ENCODE measurements at places on chromosomes 2 and 18. TPM values are rescaled to one million over a fixed set of nuclear protein-coding genes. Genes with fewer than 3 reads are reported as not detected.

- DNase-seq: no peak
Measured at GRCh38 chr2:127759931-127760330, 51.0 kb downstream of the WDR33 start.

- DNase-seq: peak; percentile 94
Measured at GRCh38 chr2:158214431-158214830, 112.8 kb downstream of the UPP2 start.

The GPR35 gene
- 7.8 TPM for total RNA-seq

DNA sequence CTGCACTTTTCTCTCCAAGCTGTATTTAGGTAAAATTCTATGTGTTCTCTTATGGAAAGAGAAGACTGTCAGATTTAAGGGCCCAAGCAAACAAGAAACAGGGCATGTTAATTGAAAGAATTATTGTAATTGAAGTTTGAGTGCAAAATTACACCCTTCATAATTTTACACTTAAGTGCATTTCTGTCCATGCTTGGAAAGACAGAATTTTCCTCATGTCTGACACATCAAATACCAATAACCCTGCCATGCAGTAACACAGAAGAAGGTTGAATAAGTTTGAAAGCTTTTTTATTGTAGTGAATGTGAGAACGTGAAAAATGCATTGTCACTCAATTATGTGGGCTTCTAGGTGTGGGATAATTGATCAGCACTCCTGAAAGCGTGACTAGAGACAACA lies 52.9 kb upstream of the PARD3B start:
- no peak for DNase-seq

The PLGLB1 gene
- total RNA-seq: 2.4 TPM

The ARHGAP15 gene
- total RNA-seq: 77.3 TPM

GRCh38 chr18:48488388-48488850 lies 50.4 kb upstream of the CTIF start:
- DNase-seq: no peak

- no peak for DNase-seq
Measured at GRCh38 chr18:5625076-5625475, 81.3 kb upstream of the EPB41L3 start.

- DNase-seq: no peak
Measured at GRCh38 chr2:207905546-207905945, 119.8 kb downstream of the PLEKHM3 start.

The ANKRD62 gene
- total RNA-seq: not detected

The INPP5D gene
- 302 TPM for total RNA-seq

GRCh38 chr18:62768558-62768943 lies 53.2 kb downstream of the PHLPP1 start:
- DNase-seq: no peak

GRCh38 chr2:156334496-156335478 lies 2.3 kb upstream of the NR4A2 start:
- peak; percentile 90 for DNase-seq

DNA sequence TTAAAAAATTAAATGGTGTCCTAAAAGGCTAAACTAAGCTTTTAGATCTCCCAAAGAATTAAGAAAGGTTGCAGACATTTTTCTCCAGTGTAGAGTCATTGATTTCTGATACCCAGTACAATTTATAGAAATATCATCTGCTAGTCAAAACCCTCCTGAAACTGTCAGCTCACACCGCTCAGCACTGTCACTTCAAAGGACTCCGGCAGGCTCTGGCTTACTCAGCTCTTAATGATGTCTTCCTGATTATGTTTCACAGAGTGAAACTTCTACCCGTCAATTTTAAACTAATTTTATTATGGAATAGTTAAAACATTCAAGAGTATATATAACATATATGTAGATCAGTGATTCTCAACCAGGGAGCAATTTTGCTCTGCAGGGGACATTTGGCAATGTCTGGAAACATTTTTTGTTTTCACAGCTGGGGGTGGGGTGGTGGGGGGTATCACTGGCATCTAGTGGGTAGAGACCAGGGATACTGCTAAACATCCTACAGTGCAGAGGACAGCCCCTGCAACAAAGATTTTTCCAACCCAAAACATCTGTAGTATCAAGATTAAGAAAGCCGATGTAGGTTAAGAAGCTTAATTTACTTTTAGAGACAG lies 31.6 kb downstream of the CDK15 start:
- DNase-seq: no peak

The ZEB2 gene
- 117 TPM for total RNA-seq

GRCh38 chr18:46627136-46627535 lies 29.9 kb downstream of the LOXHD1 start:
- no peak for DNase-seq

The TEKT4 gene
- not detected for total RNA-seq

The BCL11A gene
- total RNA-seq: 65.4 TPM

The CD28 gene
- total RNA-seq: 0.27 TPM

- DNase-seq: peak; percentile 40
Measured at GRCh38 chr2:27509326-27509725, 12.7 kb downstream of the GCKR start.

- no peak for DNase-seq
Measured at GRCh38 chr2:6883448-6884122, 6.0 kb downstream of the RSAD2 start.

The DUSP2 gene
- 134 TPM for total RNA-seq

DNA sequence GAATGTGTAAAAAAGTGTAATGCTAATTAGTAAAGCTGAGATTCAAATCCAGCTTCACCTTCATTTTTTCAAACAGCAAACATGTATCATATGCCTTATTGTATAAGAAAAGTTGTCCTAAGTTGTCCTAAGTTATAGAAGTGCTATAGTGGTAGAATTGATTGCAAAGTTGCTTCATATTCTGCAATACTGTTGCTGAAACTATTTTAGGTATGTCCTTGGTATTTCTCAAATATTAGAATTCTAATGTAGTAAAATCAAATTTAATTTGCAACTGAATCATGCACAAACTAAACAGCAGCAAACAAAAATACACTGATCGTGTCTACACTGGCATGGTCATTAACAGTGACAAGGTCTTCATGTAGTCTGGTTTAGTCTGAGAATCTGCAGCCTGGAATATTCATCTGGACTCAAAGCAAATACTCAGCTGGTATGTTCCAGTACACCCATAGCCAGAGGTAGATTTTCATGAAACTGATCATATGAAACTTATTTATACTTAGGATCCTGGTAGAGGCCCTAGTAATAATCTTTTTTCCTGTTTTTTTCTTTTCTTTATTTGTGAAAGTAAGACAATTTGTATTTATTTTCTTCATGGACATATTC lies 555.6 kb upstream of the ZEB2 start:
- no peak for DNase-seq

DNA sequence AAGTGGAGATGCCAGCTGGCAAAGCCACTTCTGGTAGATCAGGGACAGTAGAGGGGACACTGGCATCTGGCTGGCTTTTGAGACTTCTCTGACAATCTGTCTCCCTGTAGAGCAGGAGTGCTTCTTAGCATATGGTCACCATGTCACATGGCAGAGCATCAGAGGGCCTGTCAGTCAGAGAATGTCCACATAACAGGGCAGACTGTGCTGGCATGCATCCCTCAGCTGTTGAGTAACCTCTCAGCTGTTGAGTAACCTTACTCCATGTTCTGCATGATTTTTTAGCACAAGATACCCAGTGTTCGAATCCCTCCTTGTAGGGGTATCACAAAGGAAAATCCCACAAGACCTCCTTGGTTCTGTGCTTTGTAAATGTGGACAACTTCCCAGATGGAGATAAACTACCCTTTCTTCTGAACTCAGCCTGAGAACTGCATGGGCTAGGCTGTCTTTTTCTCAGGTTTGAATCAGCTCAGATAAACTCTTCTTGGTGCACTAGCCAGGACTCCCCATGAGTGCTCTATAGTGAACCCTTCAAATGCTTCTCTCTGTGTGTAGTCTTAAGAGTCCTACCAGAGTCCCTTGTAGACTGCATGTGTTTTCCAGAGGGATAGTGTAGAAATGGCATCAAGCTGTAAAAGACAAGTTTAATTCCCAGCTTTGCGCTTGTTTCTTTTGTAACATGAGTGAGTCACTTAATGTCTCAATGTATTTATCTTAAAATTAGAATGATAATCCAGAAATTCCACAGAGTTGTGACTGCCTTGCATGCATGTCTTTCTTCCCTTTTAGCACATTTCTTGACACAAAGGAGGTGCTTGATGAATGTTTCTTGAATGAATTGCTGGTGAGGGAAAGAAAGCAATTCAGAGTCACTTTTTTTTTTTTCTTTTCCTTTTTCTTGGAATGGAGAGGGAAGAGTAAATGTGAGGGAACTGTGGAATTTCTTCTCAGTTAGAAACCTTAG lies 442.3 kb upstream of the HNMT start:
- no peak for DNase-seq

DNA sequence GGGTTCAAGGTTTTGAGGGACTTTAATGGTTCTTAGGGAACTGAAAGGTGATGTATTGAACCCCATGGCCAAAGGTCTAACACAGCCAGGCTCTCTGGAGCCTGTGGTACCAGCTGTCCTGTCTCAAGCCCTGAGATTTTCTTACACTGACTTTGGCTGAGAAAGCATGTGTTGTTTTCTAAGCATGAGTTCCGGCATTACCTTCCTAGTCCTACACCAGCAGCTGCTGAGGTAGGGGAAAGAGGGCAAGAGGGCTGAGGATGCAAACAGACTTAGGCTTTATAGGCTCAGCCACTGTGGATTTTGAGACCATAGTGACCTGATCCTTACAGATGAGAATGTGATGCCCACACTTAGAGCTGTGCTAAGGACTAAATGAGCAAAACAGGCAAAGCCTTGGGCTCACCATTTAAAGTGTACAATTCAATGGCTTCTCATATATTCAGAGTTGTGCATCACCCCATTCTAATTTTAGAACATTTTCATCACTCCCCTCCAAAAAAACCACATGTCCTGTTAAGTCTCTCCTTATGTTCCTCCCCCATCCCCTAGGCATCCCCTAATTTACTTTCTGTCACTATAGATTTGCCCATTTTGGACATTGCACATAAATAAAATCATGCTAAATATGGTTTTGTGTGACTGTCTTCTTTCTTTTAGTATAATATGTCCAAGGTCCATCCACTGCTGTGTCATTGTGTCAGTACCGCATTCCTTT lies 99.7 kb upstream of the OTOS start:
- DNase-seq: no peak

GRCh38 chr2:11157296-11157695 lies 2.0 kb downstream of the SLC66A3 start:
- no peak for DNase-seq

- no peak for DNase-seq
Measured at GRCh38 chr2:6975988-6976387, 58.8 kb downstream of the RNF144A start.

GRCh38 chr2:65129286-65129825 lies 550 bp downstream of the RAB1A start:
- no peak for DNase-seq

DNA sequence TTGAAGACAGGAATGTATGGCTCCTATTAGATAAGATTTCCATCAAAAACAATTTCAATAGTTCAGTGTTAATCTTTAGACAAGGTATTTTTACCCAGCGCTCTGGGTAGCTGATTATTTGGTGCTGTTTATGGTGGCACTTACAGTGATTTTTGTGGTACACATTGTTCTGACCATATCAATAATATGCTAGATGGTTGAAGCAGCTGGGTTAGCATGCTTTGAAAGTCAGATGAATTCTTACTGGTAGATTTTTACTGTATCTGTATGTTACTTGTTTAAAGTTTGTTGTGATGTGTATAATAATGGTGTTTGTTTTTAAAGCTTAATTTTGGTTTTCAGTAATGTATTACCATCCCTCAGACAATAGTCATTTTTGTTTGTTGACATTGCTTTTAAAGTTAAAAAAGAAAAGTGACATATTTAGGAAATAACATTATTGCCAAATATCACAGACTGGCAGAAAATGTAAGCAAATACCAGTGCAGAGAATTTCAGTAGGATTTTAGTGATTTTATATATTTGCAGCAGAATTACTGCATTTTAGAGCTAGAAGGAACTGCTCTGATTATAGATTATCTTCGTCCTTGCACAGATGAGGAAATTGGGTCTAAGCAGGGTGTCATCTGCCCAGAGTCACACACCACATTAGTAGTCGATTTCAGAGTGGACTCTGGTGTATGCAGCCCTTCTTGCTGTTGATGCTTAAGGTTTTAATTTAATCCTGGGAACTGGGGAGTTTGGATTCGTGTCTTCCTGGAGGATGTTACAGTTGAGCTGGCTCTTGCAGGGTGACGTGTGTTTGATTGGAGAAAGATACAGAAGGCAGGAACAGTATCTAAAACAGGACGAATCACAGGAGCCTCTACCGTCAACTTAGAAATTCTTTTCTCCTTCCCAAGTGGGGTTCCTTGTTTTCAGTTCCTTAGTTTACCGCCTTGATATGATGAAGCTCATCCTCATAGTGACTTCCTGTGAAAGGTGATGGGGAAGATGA lies 6.6 kb downstream of the SOCS6 start:
- no peak for DNase-seq

The MTCL1 gene
- 1.9 TPM for total RNA-seq

The RANBP2 gene
- total RNA-seq: 43.9 TPM

DNA sequence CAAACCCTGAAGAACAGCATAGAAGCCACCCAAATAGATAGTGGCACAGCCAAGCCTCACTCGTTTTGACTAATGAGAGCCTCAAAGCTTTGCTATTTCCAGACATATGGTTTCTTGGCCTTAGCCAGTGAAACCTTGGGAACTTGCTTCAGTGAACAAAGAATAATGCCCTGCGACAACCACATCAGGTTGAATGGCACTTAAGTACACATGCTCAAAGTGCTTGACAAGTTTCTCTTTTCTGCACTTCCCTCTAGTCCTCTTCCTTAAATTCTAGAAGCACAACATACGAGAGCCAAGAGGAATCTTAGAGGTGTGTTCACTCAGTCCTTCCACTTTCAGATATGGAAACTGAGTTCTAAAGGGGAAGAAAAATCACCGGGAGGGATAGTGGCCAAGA lies 258.3 kb downstream of the HAUS1 start:
- DNase-seq: no peak

- DNase-seq: peak; percentile 14
Measured at GRCh38 chr18:69897397-69898108, 50.1 kb downstream of the CD226 start.

DNA sequence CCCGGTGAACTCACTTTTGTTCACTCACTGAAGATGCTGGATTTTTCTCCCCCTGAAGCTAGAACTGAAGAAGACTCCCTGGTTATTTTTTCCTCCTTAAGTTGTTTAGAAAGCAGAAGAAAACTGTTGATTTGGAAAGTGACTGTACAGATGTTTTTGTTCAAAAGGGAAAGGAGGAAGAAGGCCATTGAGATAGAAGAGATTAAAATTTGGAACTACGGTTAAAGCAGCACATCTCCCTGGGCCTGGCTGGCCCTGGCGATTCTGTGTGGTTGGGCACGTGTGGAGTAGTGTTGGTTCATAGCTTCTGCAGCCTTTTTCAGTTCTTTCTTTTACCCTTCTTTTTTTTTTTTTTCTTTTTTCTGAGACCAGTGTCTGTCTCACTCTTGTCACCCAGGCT lies 109.2 kb downstream of the MAP4K4 start:
- DNase-seq: no peak

The FAM98A gene
- 3.5 TPM for total RNA-seq

The VAPA gene
- total RNA-seq: 68.1 TPM

GRCh38 chr2:55590810-55591440 lies 26.5 kb downstream of the PPP4R3B start:
- DNase-seq: no peak

GRCh38 chr18:47035156-47035671 lies at the start of gene ELOA2:
ELOA2 (minus strand) TSS chr18:47035621; CDS start chr18:47035264, 357 bp downstream.
- DNase-seq: no peak

The CXCR1 gene
- under 0.01 TPM for total RNA-seq

Measured in hematopoietic multipotent progenitor cell (in vitro differentiated cells).